ENCODE measurements at places on chromosomes 1 and 21. TPM values are rescaled to one million over a fixed set of nuclear protein-coding genes. Genes with fewer than 3 reads are reported as not detected.

RGS4 gene
- 20.2 TPM for polyA plus RNA-seq

LORICRIN gene
- polyA plus RNA-seq, result not detected

REN gene
- 0.72 TPM for polyA plus RNA-seq

LAMB3 gene
- polyA plus RNA-seq, result 3.3 TPM

NR5A2 gene
- 0.02 TPM for polyA plus RNA-seq

APCS gene
- polyA plus RNA-seq, result not detected

CHAF1B gene
- polyA plus RNA-seq, result 3.5 TPM

ATP5PO gene
- 365 TPM for polyA plus RNA-seq

FAM3B gene
- not detected for polyA plus RNA-seq

AMY1C gene
- polyA plus RNA-seq, result not detected

- no peak for DNase-seq
Observed at GRCh38 chr1:233215135-233215760, 80.3 kb downstream of the PCNX2 start.

GRCh38 chr1:204685236-204686006 lies at the start of gene LRRN2:
LRRN2 (minus strand) TSS chr1:204685738; CDS start chr1:204619992, 65,746 bp downstream.
- DNase-seq, result no peak

DNA sequence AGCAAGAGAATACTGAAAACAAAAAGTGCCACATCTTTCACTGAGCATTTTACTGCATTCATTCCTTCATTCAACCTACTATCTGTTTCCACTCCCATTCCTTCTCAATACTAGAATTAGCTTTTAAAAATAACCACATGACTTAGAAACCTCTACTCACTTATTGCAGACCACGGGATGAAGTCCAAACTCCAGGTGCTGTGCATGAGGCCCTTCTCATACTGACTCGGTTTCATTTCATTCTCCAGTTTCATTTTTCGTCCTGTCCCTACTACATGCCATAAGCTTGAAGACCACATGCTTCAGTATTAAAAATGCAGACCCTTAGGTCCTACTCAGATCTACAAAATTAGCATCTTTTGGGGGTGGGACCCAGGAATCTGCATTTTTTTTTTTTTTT lies 2.3 kb upstream of the BACH1 start:
- DNase-seq, result no peak

GRCh38 chr1:56578138-56578962 lies 1.0 kb downstream of the PLPP3 start:
- DNase-seq, result no peak

DNA sequence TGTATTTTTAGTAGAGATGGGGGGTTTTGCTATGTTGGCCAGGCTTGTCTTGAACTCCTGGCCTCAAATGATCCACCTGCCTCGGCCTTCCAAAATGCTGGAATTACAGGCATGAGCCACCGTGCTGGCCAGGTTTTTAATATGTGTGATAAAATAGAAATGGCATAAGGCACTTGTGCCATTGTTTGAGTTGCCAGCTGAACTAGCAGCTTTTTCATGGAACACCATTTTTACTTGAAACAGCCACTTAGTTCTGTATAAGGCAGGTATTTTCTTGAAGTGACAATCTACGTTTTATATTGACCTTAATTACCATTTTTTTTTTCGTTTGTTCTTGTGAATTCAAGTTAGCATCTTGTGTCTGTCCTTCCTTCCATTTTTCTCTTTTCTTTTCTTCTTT lies 28.3 kb downstream of the MTF2 start:
- DNase-seq, result no peak

GRCh38 chr1:232805269-232806185 lies at the start of gene MAP10:
MAP10 (plus strand) TSS chr1:232805416; CDS start chr1:232805450, 34 bp downstream.
- DNase-seq, result peak; percentile 42

- DNase-seq, result no peak
Observed at GRCh38 chr1:35509558-35509957, 47.6 kb downstream of the KIAA0319L start.

DNA sequence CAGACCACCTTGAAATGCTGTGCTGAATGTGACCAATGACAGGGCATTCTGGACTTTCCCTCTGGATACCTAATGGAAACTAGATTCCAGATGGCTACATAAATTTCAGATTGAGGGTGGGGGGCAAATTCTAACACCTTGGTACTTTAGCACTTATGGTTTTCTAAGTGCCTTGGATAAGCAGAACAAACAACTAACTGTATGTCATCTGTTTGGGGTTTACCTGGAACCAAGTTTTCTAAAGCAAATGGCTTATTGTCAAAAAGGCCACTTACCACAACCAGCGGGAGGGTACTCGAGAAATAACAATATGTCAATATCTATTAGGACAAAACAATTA lies 39.1 kb downstream of the GPR3 start:
- no peak for DNase-seq

GRCh38 chr1:71210718-71211117 lies 129.9 kb upstream of the ZRANB2 start:
- DNase-seq, result no peak

- no peak for DNase-seq
Observed at GRCh38 chr1:52913014-52913413, 8.5 kb downstream of the ECHDC2 start.

GRCh38 chr1:108877348-108878159 lies 769 bp downstream of the GPSM2 start:
- DNase-seq, result no peak

- DNase-seq, result no peak
Observed at GRCh38 chr1:90457985-90458384, 259.1 kb downstream of the BARHL2 start.

- peak; percentile 90 for DNase-seq
Observed at GRCh38 chr1:17239420-17239819, 9.5 kb upstream of the PADI3 start.

DNA sequence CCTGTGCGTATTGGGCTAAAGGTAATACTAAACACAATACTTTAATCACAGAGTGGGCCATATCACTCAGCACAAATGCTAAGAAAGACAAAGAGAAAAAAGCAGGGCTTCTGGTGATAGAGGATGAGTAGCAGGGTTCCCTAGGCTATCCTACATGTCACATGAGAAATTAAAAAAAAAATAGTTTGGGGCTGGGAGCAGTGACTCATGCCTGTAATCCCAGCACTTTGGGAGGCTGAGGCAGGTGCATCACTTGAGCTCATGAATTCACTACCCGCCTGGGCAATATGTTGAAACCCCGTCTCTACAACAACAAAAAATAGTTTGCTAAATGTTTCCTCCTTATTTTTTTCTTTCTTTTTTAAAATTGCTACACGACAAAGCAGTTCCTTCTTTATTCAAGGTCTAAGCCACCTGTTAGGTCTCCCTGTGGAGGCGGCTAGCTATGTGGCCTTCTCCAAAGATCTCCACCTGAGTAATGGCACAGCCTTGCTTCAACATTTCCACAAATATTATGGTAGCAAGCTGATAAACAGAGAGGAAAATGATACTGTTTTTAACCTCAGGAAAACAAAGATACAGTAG lies 1.5 kb downstream of the ENSA start:
- DNase-seq, result no peak

DNA sequence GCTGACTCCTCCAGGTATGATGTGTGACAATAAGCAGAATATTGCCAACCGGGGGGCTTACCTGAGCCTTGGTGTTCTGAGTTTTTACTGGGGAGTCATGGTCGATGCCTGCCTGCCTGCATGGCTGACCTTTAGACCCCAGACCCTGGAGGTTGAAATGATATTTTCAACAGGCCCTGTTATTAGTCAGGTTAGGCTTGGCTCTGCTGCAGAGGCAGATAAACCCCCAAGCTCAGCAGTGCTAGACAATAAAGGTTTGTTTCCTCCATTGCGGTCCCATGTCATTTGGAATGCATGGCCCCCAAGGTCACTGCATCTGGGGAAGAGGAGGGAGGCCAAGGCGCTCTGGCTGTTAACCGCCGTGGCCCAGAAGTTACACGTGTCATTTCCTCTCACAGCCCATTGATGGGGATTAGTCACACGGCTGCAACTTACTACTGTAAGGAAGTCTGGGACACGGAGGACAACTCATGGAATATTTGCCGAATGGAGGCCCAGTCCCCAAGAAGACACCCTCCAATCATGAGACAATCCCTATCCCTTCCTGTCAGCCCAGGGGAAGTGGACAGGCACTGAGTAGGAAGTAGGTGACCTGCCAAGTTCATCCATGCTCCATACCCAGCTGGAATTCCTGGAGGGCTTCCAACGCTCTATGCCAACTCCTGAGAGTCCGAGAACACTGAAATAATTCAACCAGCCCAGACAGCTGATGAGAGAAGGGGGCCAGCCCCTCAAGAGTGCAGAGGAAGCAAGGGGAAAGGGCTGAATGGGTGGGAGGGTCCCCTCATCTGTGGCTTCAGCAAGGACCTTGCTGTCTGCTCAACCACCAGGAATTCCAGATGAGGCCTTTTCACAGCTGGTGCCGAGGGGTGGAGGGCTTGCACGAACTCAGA lies 97.3 kb downstream of the TAS1R2 start:
- no peak for DNase-seq

DNA sequence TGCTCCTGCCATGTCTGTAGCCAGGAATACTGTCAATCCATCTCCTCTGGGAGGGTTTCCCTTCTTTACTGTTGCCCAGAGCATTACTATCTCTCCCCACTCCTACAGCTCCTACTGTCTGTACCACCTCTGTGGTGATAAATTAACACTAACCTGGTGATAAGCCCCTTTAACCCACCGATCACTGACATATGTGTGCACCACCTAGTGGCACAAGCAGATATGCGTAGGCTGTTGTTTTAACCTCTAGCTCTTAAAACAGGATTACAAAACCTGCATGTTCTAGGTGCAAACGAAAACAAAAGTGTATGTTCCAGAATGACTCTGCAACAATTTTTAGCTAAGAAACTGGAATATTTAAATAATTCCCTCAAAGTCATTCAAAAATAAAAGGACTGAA lies 93.9 kb upstream of the BEND5 start:
- no peak for DNase-seq

GRCh38 chr1:59601811-59602210 lies 212.9 kb upstream of the HOOK1 start:
- no peak for DNase-seq

DNA sequence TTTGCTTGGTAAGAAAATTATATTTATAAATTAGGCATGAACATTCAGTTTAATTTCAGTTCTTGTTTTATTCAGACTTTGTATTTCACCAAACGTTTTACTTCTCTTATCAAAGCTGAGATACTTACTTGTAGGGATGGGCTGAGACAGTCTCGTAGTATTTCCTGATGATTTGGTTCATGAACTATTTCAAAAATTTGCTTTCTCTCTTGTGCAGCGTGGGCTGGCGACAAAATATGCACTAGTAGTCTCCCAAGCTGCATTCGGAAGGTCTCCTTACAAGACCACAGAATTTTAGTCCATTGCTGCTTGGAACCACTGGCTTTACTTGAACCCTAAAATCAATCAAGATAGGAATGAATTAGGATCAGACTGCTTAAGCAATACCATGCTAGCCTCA lies 91.7 kb upstream of the GNG4 start:
- DNase-seq, result peak; percentile 73

DNA sequence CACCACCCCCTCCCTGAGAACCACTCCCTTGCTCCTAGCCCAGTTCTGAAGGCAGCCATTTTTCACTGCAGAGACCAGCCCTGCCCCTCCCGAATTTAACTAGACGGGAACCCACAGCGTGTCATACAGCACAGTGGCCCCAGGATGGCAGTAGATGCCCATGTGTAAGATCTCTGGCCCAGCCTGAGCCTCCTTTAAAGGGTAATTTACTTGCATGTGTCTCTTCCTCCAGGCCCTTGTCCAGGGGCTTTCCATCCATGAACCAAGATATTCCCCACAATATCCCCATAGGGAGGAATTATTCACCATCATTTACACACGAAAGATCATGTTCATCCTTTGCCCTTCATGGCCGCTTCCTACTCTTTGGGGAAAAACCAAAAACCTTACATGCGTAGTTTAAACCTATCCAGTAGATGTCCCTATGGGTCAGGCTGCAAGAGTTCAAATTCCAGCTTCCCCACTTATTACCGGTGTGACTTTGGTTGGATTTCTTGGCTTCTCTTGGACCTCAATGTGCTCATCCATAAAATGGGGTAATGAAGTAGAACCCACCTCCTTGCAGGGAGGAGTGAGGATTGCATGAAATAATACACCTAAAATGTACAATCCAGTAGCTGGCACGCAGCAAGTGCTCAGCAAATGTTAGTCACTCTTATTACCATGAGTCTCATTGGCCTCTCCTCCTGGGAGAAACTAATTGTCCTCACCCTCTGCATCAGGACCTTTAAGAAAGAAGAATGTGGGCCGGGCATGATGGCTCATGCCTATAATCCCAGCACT lies 4.0 kb upstream of the LACTBL1 start:
- peak; percentile 65 for DNase-seq

Measured in AG04450 (cell line).